T47D (cell line): ENCODE measurements at places on chromosomes 7 and 10.

- DNase-seq = no peak
Observed at GRCh38 chr10:11516431-11516746, 95.1 kb downstream of the USP6NL start.

DNA sequence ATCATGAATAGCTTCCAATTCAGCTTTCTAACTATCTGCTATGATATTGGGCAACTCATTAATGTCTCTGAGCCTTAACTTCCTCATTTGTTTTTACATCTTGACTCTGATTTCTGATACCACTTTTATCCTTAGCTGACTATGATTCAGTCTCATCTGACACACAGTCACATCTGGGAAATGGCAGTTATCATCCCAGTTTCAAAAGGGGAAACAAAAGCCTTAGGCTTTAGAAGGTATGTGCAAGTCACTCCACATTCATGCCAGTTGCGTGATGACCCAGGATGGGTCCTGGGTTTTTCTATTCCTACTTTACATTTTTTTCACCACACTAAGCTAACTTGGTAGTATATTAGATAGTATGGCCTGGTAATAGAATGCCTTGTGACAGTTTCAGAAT lies 12.7 kb downstream of the SCIN start:
- no peak for DNase-seq

GRCh38 chr7:64574540-64575099 lies 11.7 kb upstream of the ZNF680 start:
- peak; percentile 99 for DNase-seq

- DNase-seq = no peak
Observed at GRCh38 chr10:30818010-30818660, 188.6 kb upstream of the LYZL2 start.

- no peak for DNase-seq
Observed at GRCh38 chr7:87447116-87447635, 28.3 kb downstream of the ABCB4 start.

- no peak for DNase-seq
Observed at GRCh38 chr7:16926283-16926682, 44.5 kb upstream of the AGR3 start.

GRCh38 chr10:124177180-124177518 lies 83.8 kb upstream of the CHST15 start:
- no peak for DNase-seq

DNA sequence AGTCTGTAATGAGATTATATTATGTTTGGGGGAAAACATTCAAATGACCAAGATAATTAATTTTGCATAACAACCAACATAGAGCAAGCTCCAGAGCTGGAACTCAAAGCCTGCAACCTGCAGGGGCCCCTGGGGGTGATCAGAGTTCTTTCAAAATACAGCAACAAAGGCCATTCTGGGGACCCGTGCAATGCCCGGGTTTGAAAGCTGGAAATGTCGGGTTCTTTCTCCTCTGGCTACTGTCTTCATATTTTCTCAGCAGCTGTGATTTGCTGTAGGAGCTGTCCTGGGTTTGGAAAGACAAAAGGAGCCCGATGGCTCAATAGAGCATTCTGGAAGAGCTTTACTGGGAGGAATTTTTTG lies 30.8 kb upstream of the CARD11 start:
- no peak for DNase-seq

GRCh38 chr10:86256690-86257315 lies 109.8 kb downstream of the GRID1 start:
- DNase-seq = no peak

DNA sequence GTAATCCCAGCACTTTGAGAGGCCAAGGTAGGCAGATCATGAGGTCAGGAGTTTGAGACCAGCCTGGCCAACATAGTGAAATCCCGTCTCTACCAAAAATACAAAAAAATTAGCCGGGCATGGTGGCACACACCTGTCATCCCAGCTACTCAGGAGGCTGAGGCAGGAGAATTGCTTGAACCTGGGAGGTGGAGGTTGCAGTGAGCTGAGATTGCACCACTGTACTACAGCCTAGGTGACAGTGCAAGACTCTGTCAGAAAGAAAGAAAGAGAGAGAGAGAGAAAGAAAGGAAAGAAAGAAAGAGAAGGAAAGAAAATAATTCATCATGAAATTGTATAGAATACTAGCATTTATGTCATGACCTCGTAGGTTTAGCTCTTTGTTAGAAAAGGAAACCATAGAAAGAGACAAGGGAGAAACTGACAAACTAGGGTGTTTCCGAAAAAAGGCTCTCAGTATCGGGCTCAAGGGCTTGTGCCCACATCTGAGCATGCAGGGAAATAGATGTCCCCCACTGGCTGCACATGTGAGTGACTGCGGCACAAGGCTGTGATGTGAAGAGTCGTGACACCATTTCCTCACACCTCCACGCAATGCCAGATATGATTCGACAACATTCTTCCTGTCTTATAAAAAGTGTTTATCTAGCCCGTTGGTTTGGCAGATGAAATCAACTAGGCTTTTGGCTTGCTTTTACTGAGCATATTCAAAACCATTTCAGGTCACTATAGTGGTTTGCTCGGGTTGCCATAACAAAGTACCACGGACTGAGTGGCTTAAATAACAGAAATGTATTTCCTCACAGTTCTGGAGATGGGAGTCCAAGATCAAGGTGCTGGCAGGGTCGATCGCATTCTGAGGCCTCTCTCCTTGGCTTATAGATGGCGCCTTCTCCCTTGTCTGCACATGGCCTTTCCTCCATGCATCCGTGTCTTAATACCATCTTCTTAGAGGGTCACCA lies 2.0 kb downstream of the SRGN start:
- DNase-seq = no peak

- no peak for DNase-seq
Observed at GRCh38 chr10:104406715-104407650, 53.4 kb downstream of the CFAP58 start.

DNA sequence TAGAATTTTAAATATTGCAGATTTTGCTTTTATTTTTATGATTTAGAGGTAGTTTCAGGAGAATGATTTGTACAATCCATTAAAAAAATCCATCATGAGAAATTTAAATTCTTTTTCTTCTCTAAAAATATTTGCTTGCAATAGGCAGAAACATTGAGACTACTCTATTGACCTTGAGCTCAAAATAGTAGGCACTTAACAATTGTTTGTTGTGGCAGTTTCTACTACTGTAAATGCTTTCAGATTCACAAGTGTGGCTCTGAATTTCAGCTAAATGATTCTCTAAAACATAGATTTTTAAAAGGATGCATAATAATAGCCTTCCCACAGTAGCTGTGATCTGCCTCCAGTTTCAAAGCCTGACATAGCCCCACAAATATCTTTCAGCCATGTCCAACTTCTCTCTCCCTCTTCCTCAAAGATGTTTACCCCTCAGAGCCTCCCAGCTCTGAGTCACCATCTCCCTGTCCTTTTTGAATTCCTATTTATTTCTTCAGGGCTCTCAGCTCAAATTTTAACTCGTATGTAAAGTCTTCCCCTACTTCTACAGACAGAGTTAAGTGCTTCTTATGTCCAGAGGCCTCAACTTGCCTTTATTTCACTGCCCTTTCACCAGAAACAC lies 160.5 kb downstream of the AOAH start:
- DNase-seq = no peak

GRCh38 chr10:70782086-70782745 lies 3.0 kb downstream of the TBATA start:
- no peak for DNase-seq

- DNase-seq = no peak
Observed at GRCh38 chr7:45601816-45602540, 27.8 kb downstream of the ADCY1 start.

DNA sequence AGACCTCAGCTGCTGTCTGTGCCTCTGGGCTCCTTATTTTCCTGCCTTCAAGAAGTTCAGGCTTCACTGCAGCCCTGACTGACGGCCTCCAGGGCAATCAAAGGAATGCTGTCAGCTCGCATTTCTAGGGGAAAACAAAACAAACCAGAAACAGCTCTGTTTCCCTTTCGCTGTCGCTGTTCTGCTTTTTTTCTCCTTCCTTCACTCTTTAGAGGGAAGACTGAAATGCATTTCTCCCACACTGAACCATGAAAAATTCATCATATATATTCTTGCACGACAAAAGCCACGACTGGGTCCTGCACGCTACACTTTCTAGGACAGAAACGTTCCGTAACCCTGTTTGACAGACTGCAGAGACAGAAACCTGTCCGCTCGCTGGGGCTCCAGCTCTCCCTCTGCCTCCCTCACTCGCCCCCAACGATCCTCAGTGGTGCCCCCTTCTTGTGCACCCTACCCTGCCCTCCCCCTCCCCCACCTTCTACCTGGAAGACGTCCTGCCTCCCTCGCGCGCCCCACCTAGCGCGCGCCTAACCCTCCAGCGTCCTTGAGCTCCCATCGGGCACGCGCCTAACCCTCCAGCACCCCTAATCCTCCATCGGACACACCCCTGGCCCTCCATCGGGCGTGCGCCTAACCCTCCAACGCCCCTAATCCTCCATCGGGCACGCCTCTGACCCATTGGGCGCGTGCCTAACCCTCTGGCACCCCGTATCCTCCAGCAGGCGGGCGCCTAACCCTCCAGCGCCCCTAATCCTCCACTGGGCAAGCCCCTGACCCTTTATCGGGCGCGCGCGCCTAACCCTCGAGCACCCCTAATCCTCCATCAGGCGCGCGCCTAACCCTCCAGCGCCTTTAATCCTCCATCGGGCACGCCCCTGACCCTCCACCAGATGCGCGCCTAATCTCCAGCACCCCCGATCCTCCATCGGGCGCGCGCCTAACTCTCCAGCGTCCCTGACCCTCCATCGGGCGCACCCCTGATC lies 37.1 kb downstream of the SVOPL start:
- peak; percentile 59 for DNase-seq

DNA sequence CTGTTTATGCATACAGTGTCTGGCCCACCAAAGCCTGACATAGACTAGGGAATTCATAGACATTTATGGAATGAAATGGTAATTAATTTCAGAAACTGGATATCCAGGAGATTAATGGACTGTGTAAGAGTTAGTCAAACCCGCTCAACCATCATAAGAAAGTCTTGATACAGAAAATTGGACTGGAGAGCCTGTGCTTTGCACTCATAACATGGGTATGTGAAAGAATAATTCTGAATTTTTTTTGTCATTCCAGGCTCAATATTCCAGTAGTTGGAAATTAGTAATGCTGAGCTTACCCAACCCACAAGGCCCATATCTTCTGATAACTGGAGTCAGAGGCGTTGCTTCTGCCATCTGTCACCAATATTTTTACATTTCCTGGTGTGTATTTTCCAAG lies 799.7 kb upstream of the IGFBP3 start:
- DNase-seq = no peak

DNA sequence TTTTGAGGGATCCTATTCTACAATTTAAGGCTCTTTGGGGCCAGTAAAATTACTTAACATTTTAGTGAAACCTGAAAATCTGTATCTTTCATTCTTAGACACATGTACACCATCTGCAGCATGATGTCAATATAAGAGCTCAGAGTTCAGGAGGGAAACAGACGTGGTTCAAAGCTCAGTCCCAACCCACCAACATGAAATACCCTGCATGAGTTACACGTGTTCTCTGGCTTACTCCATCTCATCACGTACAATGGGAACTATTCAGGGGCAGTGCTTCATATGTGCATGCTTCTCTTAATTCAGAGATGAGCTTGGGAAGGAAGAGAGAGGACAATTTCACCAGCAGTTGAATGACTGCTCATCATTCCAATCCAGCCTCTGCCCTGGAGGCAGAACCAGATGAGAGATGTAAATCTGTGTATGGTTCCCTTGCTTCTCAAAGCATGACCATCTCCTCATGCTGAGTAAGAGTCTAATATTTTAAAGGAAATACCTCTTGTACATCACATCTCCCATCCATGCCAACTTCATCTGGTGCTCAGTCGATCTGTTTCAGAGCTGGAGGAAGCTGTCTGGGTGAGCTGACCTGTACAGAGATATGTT lies 29.0 kb upstream of the ADAM12 start:
- no peak for DNase-seq

- DNase-seq = no peak
Observed at GRCh38 chr7:115135146-115135545, 213.3 kb downstream of the MDFIC start.

GRCh38 chr10:45433716-45434469 lies 59.9 kb downstream of the ALOX5 start:
- DNase-seq = no peak

GRCh38 chr7:2675256-2675764 lies 12.7 kb upstream of the AMZ1 start:
- no peak for DNase-seq

GRCh38 chr7:66296001-66296521 lies 90.9 kb downstream of the TPST1 start:
- DNase-seq = no peak

DNA sequence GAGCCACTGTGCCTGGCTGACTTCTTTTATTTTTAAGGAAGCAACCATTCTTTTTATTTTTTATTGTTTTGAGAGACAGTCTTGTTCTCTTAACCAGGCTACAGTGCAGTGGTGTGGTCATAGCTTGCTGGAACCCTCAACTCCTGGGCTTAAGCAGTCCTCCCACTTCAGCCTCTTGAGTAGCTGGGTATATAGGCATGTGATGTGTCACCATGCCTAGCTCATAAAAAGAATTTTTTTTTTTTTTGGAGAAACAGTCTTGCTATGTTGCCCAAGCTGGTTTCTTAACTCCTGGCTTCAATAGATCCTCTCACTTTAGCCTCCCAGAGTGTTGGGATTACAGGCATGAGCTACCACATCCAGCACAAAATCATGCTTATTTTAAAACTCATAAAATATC lies 5.8 kb downstream of the MCU start:
- no peak for DNase-seq

DNA sequence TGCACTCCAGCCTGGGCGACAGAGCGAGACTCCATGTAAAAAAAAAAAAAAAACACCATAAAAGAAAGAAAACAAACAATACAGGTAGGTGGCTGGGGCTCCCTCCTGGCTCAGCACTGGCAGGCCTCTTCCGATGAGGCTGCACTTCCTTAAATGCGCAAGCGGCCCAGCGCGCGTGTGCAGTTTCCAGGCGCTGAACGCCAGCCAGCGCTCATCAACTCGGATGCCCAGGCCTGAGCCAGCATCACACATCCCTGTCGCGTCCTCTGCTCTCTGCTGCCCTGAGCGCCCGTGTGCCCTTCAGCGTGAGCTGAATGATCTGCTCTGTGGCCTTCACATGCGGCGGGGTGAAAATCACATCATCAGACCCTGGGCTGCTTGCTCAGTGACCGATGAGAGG lies 31.8 kb downstream of the NUDT1 start:
- DNase-seq = no peak

DNA sequence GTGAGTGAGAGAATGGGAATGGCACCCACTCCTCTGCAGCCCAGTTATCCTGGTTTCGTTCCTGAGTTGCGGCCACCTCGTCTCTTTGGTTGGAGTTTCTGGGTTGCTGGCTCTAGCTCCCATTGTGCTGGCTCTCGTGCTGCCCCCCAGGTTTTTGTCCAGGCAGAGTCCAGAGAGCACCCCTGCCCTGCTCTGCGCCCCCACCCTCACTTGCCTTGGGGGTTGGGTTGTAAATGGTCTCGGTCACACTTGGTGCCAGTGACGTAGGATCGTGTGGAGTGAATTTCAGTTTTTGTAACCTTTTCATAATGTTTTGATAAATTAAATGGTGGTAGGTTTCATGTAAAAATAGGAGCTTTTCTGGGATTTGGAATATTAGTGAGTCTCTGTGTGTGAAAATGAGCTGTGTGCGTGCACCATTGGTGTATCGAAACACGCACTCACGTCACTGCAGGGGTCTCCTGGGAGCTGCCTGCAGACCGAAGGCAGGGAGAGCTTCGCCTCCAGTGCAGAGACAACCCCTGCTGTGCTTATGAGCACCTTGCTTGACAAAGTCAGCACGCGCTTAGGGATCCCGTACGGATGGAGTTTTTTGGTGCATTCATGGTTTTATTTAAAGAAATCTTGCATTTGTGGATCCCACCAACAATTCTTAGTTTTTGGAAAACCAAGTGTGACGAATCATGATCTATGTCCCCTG lies 32.9 kb downstream of the PFKP start:
- DNase-seq = no peak

GRCh38 chr10:3290550-3290949 lies 118.0 kb upstream of the PITRM1 start:
- DNase-seq = no peak
